ENCODE measurements at places on chromosomes 2 and 18. TPM values are rescaled to one million over a fixed set of nuclear protein-coding genes. Genes with fewer than 3 reads are reported as not detected.

Gene TFCP2L1
- total RNA-seq = 0.36 TPM

DNA sequence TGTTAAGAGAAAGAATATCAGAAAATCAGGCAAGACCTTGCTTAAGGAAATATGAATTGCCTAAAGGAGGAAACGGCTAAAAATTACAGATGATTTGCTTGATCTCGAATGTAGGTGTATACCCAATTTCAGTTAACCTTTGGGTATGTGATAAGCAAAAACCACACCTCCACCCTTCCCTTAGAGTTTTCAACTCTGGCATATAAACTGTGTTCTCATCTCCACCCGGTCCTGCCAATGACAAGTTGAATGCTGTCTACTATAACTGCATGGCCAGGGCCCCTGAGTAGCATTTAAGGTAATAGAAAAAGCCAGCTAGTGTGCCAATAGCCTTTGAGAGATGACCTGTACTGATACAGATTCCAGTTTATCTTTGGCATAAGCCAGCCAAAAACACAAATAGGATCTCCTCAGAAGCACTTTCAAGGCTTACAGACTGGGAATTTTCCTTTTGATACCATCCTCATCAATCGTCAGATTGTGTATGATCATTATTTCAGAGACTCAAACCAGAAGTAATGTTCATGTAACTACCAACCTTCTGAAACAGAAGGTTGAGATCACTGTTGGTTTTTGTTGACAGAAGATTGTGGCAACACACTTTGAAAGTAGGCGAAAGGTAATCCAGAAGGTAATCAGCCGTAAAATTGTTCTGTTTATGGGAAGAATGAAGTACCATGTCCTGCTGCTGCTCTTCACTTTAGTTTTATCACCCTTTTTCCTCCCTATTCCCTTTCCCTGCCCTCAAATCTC, 163.1 kb downstream of the GFPT1 start:
- no peak for DNase-seq

DNA sequence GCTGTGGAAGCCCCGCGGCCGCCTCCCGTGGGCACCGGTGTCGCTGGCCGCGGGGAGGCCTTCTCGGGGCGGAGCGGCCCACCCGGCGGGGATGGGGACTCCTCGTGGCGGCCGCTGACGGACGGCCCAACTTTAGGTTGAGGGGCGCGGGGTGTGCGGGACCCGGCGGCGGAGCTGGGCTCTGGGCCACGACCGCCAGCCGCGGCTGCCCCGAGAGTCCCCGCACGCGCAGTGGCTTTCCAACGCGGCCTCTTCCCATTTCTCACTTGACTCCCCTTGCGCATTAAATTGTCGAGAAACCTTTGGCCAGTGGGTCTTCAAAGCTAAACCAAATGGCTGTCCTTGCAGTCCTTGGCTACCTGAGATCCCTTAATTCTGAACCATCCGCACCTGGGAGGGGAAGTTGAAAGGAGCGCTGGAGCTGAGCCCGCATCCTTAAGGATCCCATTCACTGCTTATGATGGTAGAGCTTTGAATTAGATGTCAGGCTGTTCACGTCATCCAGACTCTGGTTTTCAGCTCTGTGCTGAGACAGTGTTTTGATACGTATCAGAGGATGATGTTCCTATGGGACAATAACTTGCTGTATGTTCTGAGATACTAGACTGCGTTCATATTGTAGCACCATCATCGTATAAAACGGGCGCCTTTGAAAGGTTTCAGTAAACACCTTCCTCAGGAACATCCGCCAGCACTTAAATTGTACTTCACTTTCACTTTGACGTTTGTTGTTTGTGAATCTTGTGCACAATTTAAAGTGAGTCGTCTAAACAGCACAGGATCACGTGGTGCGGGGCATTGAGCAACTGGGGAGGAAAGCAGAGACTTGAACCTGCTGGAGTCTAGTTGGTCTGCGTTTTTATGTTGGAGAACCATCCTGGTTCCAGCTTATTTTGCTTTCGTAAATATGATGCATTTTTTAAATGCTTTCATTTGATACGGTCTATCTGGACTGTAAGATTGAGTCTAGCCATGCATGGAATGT, 874 bp downstream of the CLIP4 start:
- peak; percentile 89 for DNase-seq

Gene CYS1
- total RNA-seq = 10.3 TPM

Gene CFAP65
- total RNA-seq = not detected

Gene MBOAT2
- 15.3 TPM for total RNA-seq
